Stimulated activated CD4-positive, alpha-beta T cell treated with anti-CD3 and anti-CD28 coated beads, TNF-alpha, amount 100 ng/mL, for 4 hours (primary cell): ENCODE measurements at places on chromosomes 16 and 17.

DNA sequence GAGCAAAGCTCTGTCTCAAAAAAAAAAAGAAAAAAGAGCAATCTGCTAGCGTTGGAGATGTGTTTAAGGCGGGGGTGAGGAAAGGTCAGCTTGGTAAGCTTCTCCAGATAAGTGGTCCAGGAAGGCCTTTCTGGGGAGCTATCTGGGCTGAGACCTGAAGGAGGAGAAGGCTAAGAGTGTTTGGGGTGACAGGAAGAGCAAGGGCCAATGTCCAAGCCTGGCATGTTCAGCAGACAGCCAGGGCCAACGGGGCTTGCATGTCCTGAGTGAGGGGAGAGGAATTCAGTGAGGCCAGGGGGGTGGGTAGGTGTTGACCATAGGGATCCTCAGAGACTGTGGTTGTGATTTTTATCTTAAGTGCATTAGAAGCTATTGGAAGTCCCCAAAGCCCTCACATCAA lies 15.4 kb downstream of the STAT5A start:
- DNase-seq, result no peak

DNA sequence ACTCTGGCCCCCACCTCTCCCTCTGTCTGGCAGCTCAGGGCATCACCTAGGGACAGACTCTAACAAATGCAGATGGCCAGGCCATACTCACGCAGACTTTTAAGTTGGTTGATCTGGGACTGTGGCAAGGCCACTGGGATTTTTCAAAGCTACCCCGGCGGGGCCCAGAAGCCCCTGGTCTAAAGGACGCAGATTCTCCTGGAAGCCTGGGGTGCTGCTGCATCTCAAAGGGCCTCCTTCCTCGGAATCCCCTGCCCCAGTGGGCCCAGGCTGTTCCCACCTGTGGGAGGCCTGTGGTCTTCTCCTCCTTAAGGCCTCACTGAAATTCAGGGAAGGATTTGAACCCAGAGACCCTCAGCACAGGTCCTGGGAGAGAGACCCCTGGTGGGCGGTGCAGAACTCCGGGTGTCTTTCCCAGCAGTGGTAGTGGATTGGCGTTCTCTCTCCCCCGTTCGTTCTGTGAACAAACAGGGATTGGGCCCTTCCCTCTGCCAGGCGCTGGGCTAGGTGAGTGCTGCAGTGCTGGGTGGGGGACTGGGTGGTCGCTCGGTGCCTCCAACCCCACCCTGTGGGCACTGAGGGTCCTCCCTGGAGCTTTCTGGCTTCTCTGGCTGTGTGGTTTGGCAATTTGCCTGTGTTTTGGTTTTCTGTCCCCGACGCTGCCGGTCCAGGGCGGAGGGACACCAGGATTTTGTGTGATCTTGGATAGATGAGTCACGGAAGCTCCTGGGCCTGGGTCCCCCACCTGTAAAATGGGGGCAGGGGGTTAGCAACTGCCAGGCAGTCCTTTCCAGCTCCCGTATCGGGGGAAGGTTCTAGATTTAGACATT lies 160.5 kb upstream of the GSE1 start:
- no peak for DNase-seq

GRCh38 chr17:8109661-8110455 lies 8.5 kb downstream of the ALOXE3 start:
- DNase-seq, result peak; percentile 66

GRCh38 chr17:79711715-79712305 lies 18.9 kb upstream of the ENPP7 start:
- no peak for DNase-seq

DNA sequence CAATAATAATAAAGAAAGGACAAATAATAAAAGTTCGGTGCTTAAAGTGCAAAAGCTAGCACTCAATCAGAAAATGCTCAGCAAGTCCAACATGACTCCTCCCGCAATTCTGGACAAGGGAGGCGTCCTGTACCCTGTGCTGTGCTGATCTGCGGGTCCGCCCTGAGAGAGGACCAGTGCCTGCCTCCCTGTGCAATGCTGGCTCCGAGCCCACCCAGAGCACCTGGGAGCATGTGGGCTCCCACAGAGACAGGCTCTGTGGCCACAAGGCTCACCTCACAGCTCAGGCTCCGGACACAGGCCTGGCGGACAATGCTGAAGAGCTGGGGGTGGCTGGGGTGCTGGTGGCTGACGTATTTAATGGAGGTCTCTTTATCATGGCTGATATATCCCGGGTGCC lies 11.1 kb downstream of the FLCN start:
- DNase-seq, result no peak

GRCh38 chr17:76371656-76372628 lies 12.5 kb upstream of the SPHK1 start:
- no peak for DNase-seq

DNA sequence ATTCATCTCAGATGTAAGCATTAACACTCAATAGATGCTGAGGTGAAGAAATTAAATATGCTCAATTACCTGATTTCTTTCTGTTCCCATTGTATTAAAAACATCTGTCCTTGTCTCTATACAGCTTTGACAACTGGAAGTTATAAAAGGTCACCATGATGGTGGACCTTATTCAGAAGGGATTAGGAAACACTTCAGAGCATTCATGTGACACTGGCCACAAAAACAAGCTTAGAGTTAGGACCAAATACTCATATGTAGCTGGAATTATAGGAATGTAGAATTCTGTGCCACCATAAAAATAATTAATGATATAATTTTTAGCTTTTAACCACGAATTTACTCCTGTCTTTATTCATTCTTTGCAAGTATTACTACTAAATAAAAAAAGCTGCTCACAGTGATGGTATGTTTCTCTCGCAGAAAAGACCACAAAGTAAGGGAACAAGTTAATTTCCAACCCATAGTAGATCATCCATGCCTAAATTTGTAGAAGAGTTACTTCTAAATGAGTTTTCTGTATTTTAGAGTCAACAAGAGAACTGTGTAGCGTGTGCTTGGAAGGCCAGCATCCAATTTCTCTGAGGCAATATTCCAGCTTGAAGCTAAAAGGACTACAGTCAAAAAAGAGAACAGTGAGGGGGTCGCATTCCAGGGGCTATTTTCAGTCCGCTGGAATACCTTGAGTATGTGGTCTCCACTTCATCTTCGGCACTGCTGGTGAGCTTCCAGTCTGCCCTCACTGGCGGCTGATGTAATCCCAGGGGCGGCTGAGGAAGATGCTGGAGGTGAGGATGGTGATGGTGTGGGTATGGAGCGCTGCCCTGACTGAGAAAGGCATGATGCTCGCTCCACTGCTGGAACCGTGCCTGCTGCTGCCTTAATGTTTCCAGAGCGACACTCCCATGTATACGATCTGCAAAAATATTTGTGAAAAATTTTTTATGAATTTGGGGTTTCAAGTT lies 63.7 kb downstream of the CACNG1 start:
- DNase-seq, result no peak

- no peak for DNase-seq
Observed at GRCh38 chr17:55575058-55575636, 63.9 kb upstream of the SMIM36 start.

- no peak for DNase-seq
Observed at GRCh38 chr17:68482576-68483041, 25.3 kb upstream of the WIPI1 start.

GRCh38 chr16:78438219-78438618 lies 338.8 kb downstream of the WWOX start:
- DNase-seq, result no peak

DNA sequence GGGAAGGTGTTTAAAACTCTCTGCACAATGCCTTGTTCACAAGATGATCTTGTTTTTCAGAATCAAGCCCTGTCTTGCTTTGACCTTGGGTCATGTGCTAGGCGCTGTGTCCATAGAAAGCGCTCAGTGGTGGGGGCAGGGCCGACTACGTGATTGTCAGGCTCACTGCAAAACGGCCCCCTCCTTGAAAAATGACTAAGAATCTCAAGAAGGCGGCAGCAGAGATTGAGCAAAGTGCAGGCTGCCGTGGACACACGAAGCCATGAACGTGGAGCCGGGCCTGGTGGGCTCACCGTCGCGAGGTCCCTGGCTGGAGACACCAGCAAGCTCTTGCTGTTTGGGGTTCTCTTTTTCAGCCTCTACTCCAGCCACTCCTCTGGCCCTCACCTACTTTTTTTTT lies 10.2 kb downstream of the ATP2C2 start:
- DNase-seq, result no peak
